ENCODE measurements at places on chromosomes 3 and 15.

- no peak for DNase-seq
Measured at GRCh38 chr3:66592016-66592761, 91.4 kb upstream of the LRIG1 start.

GRCh38 chr3:122031123-122031468 lies 9.0 kb upstream of the ILDR1 start:
- no peak for DNase-seq

DNA sequence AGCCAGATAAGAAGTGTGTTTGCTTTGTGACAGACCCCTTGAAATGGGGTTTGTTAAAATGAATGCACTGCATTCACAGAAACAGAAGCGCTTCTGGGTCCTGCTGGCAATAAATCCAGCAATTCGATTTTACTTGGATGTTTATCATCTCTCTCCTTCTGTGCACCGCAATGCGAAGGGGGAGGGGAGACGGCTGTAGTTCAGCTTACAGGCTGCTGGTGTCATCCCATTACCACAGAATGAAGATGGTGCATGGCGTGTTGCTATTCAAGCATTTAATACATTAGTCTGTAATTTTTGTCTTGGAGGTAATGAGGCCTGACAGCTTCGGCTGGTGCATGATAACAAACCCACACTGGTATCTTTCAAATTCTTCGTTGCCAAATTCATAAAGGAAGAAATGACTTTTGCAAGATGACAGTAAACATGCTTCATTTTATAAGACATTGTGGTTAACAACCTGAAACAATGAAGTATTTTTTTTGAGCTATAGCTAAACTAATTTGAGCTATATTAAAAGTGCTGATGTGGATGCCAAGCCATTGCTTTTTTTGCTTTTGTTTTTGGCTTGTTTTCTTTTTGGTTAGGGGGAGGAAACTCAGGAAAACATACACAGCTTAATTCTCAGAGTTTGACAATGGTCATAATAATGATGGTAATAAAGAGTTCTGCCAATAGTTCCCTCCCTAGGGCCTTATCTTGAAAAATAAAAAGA lies 418.3 kb downstream of the OTOL1 start:
- no peak for DNase-seq

DNA sequence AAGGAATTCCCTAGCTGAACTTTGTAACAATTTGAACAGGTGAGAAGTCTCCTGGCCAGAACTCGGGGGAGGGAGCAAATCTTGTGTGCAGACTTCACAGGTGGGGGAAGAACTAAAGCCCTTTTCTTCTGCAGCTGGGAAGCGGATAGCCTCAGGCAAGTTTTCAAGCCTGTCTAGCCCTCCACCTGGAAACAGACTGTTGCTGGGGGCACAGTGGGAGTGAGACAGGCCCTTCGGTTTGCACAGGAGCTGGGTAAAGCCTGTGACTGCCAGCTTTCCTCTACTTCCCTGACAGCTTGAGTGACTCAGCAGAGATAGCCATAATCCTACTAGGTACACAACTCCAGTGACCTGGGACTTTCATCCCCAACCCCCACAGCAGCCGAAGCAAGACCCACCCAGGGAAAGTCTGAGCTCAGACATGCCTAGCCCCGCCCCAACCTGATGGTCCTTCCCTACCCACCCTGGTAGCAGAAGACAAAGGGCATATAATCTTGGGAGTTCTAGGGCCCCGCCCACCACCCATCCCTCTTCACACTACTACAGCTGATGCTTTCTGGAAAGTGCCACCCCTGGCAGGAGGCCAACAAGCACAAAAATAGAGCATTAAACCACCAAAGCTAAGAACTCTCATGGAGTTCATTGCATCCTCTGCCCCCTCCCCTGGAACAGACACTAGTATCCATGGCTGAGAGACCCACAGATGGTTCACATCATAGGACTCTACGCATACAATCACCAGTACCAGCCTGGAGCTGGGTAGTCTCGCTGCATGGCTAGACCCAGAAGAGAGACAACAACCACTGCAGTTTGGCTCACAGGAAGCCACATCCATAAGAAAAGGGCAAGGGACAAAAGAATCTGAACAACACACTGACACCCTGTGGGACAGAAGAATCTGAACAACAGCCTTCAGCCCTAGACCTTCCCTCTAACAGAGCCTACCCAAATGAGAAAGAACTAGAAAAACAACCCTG lies 479.0 kb downstream of the RAP2B start:
- DNase-seq: no peak

DNA sequence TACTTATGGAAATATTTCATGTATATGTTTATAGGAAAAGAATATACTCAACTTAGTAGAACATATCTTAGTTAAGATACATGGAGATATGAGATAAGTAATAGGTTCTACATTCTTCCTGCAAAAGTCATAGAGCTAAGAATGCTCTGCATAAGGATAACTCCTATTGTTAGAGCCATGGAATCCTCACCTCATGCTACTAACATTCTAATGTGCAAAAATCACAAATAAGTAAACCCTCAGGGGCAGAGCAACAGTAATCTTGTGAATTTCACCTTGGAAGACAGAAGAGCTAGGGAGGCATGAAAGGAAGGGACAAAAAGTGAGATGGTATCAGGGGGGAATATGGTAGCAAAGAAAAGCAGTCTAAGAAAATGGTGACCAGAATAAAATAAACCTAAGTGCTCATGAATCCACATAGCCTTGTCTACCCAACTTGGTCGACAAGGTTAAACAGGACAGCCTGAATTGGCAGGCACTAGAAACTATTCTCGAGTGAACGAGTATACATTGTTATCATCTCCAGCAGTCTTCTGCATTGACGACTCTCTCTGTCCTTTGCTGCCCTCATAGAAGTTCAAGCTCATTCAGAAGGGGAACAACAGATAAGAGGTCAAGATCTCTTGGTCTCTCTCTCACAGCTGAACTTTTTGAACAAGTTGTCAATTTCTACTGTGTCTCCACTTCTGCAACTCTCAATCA lies 52.8 kb downstream of the XRN1 start:
- no peak for DNase-seq

DNA sequence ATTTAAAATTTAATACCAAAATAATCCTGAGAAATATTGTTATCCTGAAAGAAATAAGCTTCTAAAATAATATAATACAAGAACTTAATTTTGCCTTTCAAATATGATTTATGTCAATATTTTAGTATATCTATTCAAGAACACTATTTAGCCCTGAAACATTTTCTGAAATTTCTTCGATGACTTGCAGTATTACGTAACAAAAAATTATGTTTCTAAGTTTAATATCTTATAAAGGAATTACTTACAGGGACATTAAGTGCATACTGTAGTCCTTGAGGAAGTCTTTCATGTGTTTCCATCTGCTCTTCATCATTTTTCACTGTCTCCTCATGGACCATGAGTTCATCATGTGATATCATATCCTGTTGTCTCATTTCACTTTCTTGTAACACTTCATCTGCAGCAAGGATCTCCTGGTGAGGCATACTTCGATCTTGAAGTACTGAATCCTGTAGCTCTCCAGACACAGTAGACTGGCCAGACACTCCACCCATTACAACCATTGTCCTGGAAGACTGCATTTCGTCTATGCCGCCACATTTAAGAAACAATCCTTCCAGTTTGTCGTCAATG lies 62.0 kb downstream of the ZNF148 start:
- DNase-seq: no peak

GRCh38 chr15:81484086-81484955 lies 110.3 kb upstream of the TMC3 start:
- no peak for DNase-seq

DNA sequence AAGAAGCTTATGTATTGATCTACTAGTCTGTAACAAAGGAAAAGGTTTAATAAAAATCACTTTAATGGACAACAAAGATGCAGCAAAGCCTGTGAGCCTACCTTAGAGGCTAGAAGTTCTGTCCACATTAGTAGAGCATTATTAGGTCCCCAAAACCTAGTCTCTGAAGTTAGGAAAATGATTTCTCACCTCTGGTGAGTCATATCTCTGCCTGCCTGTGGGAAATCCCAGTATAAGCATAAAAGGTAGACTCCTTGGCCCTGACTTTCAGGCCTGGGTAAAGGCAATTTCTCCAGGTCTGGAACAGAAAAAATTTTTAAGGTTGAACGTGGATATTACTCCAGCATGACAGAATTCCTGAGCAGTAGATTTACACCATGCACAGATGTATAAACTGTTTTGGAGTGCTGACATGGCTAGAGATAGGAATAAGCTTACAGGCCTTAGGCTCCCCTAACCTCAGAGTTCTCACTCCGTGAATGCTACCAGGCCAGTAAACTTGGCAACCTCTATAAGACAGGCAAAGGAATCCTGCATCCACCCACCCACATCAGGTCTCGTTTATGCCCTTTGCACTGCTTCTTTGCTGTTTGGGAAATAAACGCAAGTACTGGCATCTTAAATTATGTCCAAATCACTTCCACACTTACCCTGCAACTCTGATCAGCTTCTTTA lies 104.1 kb downstream of the SERPINI1 start:
- DNase-seq: no peak

DNA sequence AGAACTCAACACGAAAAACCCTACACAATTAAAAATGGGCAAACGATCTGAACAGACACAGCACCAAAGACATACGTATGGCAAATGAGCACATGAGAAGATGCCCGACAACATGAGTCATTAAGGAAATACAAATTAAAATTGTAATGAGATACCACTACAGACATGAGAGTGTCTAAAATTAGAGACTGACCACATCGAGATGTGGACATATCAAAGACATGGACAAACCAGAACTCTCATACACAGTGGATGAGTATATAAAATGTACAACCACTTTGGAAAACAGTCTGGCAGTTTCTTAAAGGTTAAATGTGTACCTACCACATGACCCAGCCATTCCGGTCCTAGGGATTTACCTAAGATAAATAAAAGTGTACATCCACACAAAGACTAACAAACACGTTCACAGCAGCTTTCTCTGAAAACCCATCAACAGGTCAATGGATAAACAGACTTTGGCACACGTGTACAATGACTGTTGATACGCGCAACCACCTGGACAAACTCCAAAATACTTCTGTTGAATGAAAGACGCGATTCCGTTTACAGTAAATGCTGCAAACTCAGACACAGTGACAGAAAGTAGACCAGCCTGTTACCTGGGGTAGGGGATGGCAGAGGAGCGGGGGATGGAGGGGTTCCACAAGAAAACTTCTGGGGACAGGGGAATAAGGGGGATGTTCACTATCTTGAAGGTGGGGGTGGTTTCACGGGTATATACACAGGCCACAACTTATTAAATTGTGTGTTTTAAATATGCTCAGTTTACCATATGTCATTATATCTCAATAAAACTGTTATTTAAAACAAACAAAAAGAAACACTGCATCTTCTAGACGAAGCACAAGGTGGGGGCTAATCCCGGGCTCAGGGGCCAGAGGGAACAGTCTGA lies 2.1 kb downstream of the TNK2 start:
- DNase-seq: no peak

GRCh38 chr15:100224206-100225185 lies 117.3 kb downstream of the ADAMTS17 start:
- no peak for DNase-seq

GRCh38 chr3:154304936-154305335 lies 19.4 kb downstream of the DHX36 start:
- DNase-seq: no peak

GRCh38 chr3:185739264-185739701 lies 85.6 kb downstream of the IGF2BP2 start:
- no peak for DNase-seq

DNA sequence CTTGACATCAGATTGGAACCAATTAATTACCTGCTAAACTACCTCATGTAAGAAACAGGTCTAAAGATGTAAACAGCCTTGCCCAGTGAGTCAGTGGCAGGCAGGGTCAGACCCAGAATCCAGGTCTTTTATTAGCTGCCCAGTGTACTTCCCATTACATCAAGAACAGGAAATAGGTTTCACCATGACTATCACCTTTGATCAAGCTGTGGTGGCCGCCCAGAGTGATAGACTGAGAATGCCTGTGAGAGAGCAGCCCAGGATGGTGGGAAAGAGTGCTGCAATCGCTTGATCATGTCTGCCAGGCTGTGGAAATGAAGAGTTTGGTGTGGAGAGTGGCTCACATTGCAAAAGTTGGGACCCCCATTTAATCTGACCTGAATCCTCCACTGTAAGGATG lies 61.3 kb upstream of the PIAS1 start:
- DNase-seq: no peak

GRCh38 chr3:31639828-31640227 lies 107.1 kb downstream of the STT3B start:
- no peak for DNase-seq

- no peak for DNase-seq
Measured at GRCh38 chr3:84292128-84292527, 666.7 kb upstream of the CADM2 start.

DNA sequence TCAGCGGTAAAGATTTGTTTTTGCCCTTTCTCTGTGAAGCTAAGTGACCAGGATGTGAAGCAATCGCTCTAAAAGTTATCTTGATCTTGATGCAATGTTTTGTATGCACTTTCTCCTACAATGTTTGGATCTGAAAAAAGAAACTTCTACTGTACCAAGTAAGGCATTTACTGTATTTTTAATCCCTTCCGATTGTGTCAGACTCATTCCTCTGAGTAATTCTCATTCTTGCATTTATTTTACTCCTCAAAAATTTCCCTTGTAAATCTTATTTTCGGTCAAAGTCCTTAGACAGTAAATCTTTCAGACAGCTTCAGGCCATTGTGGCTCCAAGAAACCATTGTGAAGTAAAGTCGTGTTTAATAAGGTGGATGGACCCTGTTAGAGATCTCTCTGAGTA lies 141.9 kb downstream of the TP63 start:
- no peak for DNase-seq

DNA sequence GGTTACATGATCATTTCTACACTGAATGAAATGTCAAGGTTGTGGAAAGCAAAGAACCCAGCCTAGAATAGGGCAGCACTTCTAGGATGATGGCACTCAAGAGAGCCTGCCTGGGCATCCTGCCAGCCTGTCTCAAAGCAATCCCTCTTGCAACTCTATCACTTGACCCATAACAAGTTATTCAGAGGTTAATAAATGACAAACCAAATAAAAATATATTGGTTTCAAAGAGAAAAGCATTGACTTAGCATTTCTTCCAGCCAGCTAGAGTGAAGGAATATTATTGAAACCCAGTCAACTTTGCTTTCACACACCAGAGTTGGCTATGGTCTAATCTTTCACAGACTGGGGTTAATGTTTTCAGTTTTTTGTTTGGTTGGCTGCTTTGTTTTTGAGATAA lies 214.6 kb upstream of the UBE2E2 start:
- DNase-seq: no peak

- no peak for DNase-seq
Measured at GRCh38 chr15:76866716-76867321, 38.3 kb downstream of the SCAPER start.

- DNase-seq: no peak
Measured at GRCh38 chr3:113668015-113668414, 28.4 kb downstream of the USF3 start.
